ENCODE measurements at places on chromosomes 7 and 10.

DNA sequence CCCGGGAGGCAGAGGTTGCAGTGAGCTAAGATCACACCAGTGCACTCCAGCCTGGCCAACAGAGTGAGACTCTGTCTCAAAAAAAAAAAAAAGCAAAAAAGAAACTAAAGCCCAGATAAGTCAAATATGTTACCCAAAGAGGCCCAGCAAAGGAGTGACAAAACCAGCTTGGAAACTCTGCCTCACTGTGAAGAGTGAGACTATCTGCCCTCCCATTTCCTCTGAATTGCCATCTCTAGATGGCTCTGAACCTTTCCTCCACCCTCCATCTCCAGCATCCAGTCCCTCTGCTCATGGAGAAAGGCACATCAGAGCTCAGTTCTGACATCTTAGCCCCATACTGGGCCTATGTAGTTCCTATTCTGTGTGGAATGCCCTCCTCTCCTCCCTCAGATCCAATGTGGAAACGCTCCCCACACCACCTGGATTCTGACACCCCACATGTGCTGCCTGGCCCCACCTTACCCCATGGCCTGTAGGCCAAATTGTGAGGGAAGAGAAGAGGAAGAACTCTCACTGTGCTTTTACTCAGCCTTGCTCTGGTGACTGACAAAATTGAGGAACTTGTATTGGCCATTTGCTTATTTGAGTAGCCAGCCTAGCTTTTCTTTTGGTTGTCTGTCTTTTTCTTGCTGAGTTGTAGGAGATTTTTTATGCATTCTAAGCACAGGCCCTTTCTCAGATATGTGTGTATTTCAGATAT, 18.0 kb upstream of the NUDCD3 start:
- DNase-seq: no peak

GRCh38 chr7:74502216-74502891, 48.6 kb downstream of the GTF2IRD1 start:
- DNase-seq: peak; percentile 70

- no peak for DNase-seq
Observed at GRCh38 chr10:2225609-2226008, 488.3 kb upstream of the ADARB2 start.

- peak; percentile 78 for DNase-seq
Observed at GRCh38 chr7:7870555-7870954, 98.0 kb upstream of the GLCCI1 start.

DNA sequence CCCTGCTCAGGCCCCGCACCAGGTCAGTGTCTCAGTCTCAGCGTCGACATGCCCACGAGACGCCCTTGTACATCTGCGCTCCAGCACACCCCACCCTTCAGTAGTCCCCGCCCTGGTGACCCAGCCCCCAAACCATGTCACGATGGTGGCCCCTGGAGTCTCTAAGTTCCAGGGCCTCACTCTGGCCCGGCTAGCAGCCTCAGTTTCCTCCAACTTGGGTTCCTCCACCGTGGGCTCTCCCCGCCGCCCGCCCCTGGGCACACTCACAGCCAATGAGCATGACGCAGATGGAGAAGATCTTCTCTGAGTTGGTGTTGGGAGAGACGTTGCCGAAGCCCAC, 27.0 kb downstream of the KCNH2 start:
- no peak for DNase-seq

DNA sequence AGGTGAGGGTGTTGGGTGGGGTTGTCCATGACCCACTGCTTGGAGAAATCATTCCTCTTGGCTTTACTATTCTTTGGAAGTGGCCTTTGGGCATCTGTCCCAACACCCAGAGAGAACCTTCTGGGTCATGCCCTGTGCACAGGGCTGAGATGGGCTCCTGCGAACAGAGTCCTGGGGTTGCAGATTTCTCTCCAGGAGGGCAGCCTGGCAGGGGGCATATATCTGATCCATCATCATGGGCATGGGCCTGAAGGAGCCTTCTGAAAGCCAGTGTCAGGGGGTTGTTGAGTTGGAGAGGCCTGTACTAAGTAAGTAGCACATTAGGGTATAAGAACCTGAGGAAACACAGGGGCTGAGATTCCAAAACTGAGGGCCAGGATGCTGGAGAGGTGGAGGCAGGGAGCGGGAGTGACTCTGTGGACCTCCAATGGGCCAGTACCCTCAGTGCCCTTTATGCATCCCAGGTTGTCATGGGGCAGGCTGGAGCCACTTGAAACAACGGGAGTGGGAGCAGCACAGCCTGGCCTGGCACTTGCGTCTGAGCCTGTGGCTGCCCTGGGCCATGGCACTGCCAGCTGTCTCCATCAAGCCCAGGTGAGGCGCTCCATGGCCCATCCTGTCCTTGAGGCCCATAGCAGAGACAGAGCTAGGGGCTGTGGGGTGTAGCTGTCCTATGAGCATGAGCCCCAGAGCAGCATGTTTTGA, 203.7 kb downstream of the GRID1 start:
- no peak for DNase-seq

- DNase-seq: no peak
Observed at GRCh38 chr7:93242106-93242505, 9.9 kb downstream of the VPS50 start.

- no peak for DNase-seq
Observed at GRCh38 chr7:101972627-101973026, 155.2 kb downstream of the CUX1 start.

DNA sequence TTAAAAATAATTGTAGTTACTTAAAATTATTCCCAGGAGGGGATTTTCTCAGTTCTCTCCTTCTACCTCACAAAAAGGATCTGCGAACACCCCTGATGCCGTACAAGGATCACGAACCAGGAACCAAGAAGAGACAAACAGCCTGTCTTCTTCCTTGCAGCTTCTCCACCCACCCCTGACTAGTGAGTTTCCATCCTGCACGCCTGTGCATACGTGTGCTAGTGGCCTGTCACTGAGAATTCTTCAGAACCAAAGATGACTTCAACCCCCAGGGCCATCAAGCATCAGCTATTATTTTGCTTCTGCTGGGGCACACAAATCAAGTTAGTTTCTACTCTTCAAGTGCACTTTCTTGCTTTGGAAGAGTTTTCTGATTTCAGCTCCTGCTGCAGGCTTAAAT, 175.5 kb upstream of the KLF6 start:
- DNase-seq: no peak

- no peak for DNase-seq
Observed at GRCh38 chr10:133253361-133253955, 15.8 kb downstream of the VENTX start.

GRCh38 chr10:115063701-115064658, 29.2 kb upstream of the ATRNL1 start:
- DNase-seq: peak; percentile 9

- no peak for DNase-seq
Observed at GRCh38 chr10:131043039-131043691, 268.4 kb downstream of the TCERG1L start.

GRCh38 chr7:100489824-100490223, 6.1 kb downstream of the NYAP1 start:
- DNase-seq: peak; percentile 99

DNA sequence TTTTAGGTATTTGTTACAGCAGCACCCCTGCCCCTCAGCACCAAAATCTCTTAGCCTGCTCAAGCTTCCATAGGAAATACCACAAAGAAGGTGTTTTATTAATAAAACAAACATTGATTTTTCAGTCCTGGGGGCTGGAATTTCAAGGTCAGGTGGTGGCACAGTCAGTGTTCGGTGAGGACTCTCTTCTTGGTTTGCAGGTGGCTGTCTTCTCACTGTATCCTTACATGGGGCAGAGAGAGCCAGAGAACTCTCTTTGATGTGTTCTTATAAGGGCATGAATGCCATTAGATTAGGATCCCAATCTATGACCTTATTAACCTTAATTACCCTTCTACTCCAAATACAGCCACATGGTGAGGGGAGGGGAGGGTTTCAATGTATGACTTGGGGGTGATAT, 112.3 kb upstream of the PFKP start:
- no peak for DNase-seq

DNA sequence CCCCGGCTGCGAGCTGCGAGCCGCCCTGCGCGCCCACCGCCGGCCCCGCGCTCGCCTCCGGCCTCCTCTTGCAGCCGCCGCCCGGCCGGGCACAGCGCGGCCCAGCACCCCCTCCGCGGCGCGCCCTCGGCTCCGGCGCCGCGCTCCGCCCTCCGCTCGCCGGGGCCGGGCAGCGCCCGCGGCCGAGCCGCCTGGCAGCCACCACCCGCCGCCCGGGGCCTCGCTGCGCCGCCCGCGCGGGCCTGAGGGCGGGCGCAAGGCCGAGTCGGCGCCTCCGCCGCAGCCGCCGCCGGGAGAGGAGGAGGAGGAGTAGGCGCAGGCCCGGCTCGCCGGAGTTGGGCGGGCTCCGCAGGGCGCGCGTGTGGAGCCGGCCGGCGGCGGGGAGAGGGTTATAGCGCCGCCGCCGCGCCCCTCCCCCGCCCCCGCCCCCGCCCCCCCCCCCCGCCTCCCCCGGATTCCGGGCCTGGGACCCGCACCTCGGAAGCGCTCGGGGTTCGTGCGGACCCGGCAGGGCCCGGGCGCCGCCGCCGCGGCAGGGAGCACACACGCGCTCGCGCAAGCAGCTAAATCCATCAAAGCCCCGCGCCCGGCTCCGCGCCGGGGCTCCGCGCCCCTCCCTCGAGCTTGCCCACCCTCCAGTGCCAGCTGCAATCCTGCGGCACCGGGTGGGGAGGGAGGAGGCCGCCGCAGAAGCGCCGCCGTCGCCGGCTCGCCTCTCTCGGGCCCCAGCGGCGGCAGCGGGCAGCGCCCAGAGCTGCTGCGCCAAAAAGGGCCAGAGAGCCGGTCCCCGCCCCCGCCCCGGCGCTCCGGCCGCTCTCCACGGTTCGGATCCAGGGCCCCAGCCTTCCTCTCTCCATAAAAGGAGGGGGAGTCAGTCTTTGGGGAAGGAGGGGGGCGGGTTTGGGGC, at the start of gene PDGFA:
Gene PDGFA (minus strand): TSS at position 363 of the 907 bp plus-strand sequence. CDS start 845 bp downstream, outside the sequence.
- peak; percentile 52 for DNase-seq

- no peak for DNase-seq
Observed at GRCh38 chr7:28725045-28725642, 233.0 kb downstream of the TRIL start.

DNA sequence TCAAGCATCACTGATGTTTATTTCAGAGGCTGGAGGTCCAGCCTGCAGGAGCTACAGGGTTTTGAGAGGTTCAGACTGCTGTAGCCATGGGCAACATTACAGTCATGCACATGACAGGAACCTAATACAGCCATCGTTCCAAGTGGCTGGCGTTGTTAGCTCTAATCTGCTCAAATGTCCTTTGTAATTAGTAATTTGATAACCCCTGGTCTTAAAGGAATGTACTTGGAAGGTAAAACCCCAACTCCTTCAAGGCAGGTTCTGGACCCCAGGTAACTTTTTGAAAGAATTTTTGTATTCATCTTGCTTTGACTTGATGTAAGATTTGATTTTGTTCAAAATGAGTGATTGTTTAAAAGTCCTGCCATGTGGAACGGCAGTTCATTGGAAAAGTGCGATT, 34.7 kb upstream of the FOXI2 start:
- DNase-seq: peak; percentile 6

DNA sequence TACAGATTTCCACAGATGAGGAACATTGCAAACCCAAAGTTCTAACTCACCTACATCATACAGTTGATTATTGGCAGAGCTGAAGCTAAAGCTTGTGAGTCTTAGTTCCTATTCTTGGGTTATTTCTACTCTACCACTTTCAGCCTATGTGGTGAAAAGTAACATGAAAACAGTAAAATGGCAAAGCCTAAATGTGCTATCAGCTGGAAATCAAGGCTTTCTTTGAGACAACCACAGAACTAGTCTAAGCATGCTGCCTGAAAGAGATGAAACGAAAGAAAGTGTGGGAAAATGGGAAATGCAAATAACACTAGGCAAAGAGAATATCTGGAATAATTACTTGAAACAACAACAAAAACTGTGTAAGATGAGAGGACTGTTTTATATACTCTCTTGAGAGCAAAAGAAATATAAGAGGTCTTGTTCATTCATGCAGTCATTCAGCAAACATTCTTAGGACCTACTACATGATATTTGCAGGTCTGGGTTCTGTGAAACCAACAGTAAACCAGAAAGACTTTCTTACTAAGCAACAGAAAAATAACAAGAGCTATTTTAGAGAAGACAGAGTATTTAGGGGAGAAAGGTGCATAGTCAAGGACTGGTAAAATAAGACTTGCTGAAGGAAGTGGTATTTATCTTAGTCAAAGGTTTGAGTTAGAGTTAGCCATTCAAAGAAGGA, 437.1 kb downstream of the HTR7 start:
- DNase-seq: no peak

- no peak for DNase-seq
Observed at GRCh38 chr7:37311355-37311754, 137.3 kb downstream of the ELMO1 start.

- DNase-seq: no peak
Observed at GRCh38 chr7:83852136-83852535, 203.2 kb upstream of the SEMA3E start.

DNA sequence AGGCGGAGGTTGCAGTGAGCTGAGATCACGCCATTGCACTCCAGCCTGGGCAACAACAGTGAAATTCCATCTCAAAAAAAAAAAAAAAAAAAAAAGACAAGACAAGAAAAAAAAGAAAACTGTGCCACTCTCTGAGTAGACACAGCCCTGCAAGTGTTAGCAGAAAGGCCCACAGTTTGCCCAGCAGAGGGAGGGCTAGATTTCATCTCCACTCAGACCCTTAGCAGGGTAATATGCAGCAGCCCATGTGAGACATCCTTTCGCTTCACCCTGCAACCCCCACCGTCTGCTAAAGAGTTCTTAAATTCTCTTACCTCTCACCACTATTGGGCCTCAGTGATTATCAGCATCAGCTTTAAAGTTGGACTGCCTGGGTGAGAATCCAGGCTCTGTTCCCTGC, 38.2 kb downstream of the CTNNA3 start:
- no peak for DNase-seq

DNA sequence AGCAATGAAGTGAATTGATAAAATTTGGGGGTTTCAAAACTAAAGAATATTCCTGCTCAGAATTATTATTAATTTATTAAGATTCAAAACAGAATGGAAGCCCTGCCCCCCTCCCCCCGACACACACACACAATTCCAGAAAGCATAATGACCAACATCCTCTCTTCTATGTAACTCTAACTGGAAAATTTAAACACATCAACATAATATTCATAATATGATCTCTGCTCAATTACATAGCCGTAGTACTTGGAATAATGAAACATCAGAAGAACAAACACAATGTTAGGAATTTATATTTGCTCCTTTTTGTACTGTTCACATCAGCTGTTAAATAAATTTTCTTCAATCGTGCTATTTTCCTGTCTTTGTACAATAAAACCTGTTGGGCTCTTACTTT, 20.8 kb downstream of the PCLO start:
- DNase-seq: no peak

- DNase-seq: peak; percentile 11
Observed at GRCh38 chr10:79407811-79408795, 37.3 kb downstream of the ZCCHC24 start.

GRCh38 chr10:8026349-8027259, 27.9 kb upstream of the GATA3 start:
- no peak for DNase-seq
